ENCODE measurements at places on chromosomes 1 and 21.

DNA sequence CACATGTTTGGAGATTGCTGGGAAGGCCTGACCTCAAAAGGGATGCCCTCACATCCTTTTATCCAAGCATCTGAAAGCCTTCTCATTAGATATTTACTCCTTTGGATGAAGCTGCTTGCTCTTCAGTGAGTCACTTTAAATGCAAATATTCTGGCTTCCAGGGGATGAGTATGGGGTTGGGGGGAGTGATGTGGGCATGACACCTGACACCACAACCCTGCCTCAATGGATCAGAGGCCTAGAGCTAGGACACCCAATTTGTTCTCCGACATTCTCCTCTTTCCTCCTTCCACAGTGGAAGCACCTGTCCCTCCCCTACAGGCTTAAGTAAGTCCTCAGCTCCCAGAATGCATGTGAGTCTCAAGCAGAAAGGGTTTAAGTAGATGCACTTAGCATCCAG is 238.3 kb downstream of the OMA1 start:
- DNase-seq = no peak

- no peak for DNase-seq
These were observed 55.2 kb downstream of the MRPL37 start for GRCh38 chr1:54255026-54255702.

DNA sequence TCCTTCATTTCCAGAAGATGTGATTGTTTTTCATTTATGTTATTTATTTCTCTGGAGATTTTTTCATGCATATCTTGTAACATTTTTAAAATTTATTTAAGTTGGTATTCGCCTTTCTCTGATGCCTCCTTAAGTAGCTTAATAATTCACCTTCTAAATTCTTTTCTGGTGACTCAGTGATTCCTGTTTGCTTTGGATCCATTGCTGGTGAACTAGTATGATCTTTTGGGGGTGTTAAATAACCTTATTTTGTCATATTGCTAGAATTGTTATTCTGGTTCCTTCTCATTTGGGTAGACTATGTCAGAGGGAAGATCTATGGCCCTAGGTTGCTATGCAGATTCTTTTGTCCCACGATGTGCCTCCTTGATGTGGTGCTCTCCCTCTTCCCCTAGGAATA is 1347.2 kb upstream of the B3GALT2 start:
- no peak for DNase-seq

DNA sequence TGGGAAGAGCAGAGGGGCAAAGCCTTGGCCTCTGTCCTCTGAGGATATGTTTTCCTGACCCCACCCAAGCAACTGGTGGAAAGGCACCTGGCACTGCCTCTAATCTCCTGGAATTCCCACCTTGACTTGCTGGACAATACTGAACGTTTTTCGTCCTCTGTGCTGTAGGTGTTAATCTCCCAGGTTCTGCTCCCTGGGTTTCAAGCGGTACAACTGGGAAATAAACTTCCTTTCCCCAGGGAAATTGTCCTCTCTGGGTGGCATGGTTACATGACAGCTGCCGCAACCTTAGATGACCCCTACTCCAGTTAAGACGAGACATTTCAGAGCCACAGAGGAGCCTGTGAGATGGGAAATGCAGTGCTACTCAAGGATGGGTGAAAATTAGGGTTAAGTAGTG is 57.3 kb upstream of the BCAR3 start:
- DNase-seq = no peak

GRCh38 chr1:59212706-59213105 is 84.2 kb upstream of the FGGY start:
- DNase-seq = no peak

- DNase-seq = no peak
These were observed 469.6 kb downstream of the DPYD start for GRCh38 chr1:97451046-97451826.

- DNase-seq = no peak
These were observed 340.1 kb upstream of the PLXNA2 start for GRCh38 chr1:208584167-208584755.

GRCh38 chr1:22680726-22681125 is 27.7 kb downstream of the C1QB start:
- no peak for DNase-seq

DNA sequence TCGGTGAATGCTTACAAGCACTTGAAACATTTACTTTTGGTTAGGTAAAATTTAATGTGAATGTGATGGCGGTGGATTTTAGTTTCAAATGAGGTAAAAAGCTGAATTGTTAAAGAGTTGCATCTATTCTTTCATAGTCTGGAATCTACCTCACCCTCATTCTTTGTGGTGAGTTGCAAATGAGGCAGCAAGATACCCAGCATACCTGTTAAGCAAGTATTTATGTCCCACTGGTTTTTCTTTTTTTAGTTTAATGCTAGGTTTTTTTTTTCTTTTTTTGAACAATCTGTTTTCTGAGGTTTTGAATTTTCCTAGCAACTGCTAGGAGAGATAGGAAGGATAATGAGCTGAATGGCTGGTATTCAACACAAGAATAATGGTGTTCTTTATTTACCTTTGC is 127.9 kb upstream of the CACYBP start:
- DNase-seq = no peak

- DNase-seq = no peak
These were observed 16.6 kb downstream of the CACNA1S start for GRCh38 chr1:201095581-201095980.

DNA sequence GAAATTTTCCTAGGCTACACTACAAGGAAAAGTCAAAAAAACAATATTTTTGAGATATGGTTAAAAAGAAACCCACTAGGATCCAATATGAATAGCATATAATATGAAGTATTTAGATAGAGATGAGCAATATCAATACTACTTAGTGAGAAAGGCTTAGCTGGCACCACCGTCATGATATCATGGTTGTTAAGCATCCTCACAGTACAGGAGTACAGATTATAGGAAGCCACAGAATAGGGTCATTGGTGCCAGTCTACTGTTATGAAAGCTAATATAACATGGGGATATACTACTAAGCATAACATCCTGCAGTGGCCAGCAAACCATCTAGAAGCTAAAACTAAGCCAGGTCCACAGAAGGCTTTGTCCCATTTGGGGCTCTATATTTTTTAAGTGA is 28.4 kb upstream of the NRIP1 start:
- DNase-seq = no peak

DNA sequence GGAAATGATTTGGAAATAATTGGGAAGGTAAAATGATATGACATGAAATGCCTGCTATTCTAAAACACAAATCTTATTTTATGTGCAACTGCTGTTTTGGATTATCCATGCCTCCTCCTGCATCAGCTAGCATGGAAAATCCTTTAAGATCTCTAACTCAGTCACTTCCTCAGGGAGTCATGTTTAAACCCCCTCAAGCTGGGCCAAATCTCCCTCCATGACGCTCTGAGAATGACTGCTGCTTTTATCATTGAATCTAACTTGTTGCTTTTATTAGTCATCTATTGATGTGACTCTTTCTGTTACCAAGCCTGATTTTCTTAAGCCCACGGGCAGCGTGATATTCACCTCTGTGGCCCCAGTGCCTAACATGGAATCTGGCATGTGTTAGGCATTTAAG is 324.8 kb downstream of the DISC1 start:
- no peak for DNase-seq

DNA sequence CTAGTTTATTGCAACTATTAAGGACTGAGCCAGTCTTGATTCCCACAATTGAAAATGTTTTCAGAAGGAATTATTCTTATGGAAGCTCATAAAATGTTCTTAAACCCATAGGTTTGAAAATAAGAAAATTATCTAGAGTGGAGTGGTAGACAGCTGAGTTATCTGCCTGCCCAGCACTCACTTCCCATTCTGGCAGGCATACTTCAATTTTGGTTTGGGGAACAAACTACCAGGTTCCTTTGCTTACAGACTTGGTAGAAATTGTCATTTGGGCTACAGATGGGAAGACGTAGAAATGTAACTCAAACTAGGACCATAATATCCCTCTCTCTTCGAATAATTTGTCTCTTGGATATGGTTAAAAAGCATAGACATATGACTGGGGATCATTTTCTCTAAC is 18.4 kb downstream of the JUN start:
- DNase-seq = no peak

All from activated gamma-delta T cell treated with Interleukin-2 at 50 U/mL for 16 hours (primary cell).